ENCODE measurements at places on chromosomes 16 and 17.

DNA sequence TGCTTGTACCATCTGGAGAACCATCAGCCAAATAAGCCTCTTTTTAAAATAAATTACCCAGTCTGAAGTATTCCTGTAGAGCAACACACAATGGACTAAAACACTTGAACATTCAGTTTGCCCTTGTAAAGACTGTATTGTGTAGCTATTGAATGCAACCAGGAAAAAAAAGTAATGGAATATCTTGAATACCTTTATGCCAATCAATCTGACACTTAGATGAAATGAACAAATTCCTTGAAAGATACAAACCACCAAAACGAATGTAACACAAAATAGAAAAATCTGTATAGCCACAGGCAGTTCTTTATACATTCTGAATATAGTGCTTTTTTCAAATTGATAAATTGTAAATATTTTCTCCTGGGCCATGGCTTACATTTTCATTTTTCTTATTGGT, 63.3 kb upstream of the KCNJ16 start:
- DNase-seq = no peak

DNA sequence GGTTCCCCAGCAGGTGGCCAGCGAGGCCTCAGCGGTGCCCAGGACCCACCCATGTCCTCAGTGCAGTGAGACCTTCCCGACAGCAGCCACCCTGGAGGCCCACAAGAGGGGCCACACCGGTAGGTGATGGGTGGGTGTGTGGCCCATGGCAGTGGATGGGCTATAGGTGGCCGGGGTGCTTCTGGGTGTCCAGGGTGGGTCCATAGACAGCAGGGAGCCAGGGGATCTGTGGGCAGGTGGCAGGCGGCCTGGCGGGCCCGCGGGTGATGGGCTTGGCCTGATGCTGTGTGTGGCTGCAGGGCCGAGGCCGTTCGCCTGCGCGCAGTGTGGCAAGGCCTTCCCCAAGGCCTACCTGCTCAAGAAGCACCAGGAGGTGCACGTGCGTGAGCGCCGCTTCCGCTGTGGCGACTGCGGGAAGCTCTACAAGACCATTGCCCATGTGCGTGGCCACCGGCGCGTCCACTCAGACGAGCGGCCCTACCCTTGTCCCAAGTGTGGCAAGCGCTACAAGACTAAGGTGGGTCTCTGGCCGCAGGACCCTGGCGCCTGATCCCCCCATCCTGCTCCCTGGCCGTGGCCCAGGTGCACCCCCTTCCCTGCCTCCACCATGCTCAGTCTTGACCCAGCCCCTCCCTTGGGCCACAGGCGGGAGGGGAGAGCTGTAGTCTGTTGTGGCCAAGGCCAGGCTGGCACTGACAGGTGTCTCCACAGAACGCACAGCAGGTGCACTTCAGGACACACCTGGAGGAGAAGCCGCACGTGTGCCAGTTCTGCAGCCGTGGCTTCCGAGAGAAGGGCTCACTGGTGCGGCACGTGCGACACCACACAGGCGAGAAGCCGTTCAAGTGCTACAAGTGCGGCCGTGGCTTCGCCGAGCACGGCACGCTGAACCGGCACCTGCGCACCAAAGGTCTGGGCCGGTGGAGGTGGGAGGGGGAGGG, 2.1 kb upstream of the DNASE1L2 start:
- DNase-seq = no peak

DNA sequence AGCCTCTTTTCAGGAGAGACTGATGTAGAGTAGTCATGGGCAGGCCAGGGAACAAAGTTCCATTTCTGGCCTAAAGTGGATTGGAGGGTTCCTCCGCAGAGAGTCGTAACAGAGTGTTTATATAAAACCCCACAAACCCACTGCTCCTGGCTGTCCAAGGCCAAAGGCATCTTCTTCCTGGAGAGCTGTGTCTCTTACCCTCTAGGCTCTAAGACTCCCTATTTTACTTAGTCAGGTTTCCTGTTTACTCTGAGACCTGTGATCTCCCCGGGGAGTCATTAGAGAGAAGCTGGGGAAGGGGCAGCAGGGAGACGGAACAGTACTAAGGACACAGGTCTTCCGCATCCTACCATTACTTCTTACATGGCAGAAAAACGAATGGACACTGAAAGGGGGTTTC, 69.5 kb downstream of the HIC1 start:
- DNase-seq = peak; percentile 34

GRCh38 chr16:3007059-3007956, 5.4 kb upstream of the CLDN9 start:
- no peak for DNase-seq

DNA sequence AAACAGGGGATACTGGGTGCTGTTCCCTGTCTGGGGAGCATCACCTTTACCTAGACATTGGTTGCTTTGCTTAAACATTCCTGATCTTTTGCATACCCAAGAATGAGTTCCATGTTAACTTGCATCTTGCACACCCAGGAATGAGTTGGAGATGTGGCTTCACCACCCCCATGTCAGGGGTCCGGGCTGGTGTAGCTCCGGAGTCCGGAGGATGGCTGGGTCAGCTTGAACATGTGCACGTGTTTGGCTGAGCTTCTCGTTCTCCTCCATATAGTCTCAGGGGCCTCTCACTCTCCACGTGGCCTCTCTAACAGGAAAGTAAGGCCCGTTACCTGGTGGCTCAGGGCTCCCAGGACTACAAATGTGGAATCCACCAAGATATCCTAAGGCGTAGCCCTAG, 18.2 kb upstream of the AMZ2 start:
- DNase-seq = no peak

GRCh38 chr17:33377837-33378595, 84.9 kb upstream of the ASIC2 start:
- no peak for DNase-seq

DNA sequence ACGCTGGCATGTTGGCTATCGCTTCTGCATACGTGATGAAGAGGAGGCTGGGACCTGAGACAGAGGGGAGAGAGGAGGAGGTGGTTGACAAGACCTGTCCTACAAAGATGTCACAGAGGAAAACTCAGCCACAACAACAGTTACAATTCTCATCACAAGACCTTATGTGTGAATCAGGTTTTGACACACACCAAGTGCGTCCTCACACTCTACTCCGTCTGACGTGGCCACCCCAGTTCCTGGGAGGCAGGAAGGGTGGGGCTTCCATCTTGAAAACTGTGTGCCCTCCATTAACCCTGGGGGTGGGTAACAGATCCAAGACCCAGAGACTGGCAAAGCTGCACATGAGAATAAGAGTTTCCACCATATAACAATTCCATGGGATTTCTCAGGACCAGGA, 24.1 kb downstream of the SLC6A4 start:
- DNase-seq = no peak

DNA sequence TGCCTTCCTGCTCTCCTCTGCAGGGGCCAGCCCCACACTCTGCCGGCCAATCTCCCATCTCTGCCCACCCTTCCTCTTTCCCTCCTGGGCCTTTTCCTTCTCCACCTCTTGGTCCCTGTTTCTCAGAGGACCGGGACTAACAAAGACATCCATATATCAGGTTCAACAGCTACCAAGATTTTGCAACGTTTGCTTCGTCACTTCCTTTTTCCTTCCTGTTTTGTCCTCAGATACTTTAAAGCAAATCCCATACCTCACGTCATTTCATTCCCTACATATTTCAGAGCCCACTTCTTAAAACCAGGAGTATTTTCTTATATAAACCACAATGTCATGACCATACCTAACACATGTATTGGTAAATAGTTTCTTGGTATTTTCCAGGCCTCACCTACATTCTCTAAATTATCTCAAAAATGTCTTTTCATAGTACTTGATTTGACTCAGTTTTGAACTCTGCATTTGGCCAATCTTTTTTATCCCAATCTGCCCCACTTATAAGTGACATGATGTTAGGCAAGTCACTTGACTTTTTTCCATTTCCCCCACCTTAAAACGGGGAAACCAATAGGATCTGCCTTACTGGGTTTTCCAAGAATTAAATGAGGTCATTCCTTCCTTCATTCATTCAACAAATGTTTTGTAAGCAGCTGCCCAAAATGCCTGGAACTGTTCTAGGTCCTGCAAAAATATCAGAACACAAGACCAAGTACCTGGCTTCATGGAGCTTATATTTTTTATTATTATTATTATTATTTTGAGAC, 7.2 kb upstream of the USP10 start:
- DNase-seq = no peak

GRCh38 chr17:75194879-75195278, 10.6 kb upstream of the NUP85 start:
- no peak for DNase-seq

DNA sequence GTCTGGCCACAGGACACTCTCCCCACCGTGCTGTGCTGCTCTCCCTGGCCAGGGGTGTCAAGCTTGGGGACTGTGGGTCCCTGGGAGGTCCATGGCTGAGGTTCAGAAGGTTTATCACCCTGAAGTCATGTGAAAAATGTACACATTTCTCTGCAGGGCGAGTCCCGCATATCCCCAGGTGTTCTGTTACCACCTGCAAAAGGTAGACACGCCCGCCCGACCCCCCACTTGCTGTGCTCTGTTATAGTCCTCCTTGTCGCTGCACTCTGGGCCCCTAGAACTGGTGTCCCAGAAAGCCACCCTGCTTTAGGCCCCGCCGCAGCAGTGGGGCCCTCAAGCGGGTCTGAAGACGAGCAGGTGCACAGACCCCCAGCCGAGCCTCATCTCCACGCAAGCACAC, 11.8 kb downstream of the JPT2 start:
- no peak for DNase-seq

GRCh38 chr17:63676584-63676983, 23.3 kb downstream of the LIMD2 start:
- peak; percentile 56 for DNase-seq

- no peak for DNase-seq
Measured at GRCh38 chr16:4767872-4768548, 1.0 kb upstream of the ZNF500 start.

GRCh38 chr16:51143196-51143977, 7.7 kb downstream of the SALL1 start:
- peak; percentile 49 for DNase-seq

DNA sequence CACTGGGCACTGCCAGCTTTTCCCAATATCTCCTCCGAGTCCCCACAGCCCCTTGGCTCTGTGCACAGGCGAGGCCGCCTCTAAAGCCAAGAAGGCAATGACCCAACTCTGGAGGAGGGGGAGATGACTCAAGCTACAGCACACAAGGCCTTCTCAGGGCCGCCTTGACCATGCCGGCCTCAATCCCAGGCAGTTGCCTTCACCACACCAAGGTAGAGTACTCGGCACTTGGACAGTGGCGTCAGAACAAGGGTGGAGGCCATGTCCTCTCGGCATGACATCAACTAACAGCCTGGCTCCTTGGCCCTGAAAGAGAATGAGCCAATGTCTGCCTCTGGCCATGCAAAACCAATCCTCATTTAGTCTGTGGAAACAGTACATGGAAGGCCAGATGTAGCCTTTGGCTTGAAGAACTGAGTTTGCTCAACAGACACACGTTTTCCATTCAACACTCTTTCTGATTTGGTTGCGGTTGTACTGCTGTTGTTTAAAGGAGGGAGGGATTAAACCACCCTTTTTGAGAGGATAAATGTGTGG, 139.6 kb downstream of the XYLT1 start:
- no peak for DNase-seq

GRCh38 chr16:47499700-47500264, 38.7 kb downstream of the PHKB start:
- DNase-seq = no peak

- no peak for DNase-seq
Measured at GRCh38 chr16:83023640-83024039, 396.9 kb downstream of the CDH13 start.

DNA sequence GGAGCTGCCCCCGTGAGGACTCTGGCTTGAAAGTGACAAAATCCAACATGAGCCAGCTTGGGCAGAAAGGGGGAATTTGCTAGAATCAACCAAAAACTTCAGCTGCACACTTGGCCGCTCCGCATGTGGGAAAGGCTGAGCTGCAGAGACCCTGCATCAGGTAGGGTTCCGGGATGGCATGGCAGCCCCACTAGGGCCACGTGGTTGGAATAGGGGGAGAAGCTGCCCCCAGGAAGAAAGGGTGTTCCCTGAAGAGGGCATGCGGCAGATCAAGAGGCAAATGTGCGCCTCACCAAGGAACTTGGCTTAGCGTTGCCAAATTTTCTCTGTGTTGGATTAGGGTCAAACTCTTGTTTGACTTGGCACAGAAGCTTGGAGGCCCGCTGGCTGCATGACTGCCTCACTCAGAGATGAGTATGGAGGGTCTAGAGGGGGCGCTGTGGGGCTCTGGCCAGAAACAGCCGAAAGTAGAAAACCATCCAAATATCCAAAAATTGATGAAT, 29.2 kb upstream of the WFIKKN2 start:
- no peak for DNase-seq

GRCh38 chr17:36149296-36149820, 27.1 kb downstream of the TBC1D3B start:
- DNase-seq = no peak

- no peak for DNase-seq
Measured at GRCh38 chr16:84593825-84594724, 23.8 kb downstream of the COTL1 start.

- DNase-seq = peak; percentile 16
Measured at GRCh38 chr16:84548971-84549844, 44.7 kb upstream of the MEAK7 start.

- no peak for DNase-seq
Measured at GRCh38 chr16:80045861-80046260, 445.3 kb upstream of the MAF start.

GRCh38 chr16:13414154-13414553, 505.8 kb upstream of the ERCC4 start:
- DNase-seq = no peak

DNA sequence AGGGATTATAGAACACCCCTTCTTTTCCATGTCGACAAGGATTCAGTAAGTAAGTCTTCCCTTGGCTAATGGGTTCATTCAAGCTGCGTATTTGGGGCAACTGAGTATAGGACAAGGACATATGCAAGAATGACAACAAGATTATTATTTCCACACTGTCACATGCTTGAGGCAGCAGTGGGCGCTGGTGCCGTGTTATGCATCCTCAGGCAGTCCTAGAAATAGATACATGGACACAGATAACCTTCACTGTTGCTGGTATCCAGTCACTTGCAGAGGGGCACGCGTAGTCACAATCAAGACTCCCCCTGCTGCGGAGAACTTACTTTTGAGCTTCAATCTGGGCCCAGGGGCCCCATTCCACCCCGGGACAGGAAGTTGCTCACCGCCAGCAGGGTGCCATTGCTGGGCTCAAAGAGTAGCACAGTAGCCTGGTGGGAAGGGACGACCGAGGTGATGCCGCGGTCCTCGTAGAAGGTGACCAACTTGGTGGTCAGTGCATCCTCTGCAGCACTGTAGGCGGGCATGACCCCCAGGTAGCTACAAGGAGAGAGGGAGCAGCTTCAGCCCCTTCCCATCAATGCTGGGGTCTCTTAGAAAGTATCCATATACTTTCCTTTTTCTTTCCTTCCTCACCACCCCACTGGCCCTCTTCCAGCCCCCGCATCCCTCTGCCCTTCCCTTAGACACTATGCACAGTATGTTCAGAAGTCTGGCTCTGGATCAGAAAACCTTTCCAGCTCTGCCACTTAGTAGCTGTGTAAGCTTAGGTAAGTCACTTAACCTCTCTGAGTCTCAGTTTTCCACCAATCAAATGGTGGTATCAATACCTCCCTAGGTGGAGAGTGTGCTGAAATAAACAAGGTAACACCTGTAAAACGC, 804 bp downstream of the CRYM start:
- peak; percentile 6 for DNase-seq

DNA sequence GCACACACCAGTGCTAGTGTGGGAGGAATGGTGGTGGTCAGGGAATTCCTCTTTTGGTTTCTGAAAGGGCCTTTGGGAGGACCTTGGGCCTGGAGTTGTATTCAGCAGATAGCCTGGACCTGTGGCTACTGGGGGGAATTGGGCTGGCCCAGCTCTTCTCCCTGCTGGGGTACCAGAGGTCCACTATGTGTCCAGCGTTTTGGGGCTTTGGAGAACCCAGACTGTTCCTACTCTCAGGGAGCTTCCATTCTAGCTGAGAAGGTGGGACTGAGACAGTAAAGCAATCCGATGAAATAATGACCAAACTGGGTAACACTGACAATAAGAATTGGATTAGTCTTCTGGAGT, 2.4 kb downstream of the EPN3 start:
- DNase-seq = no peak

Measured in NCI-H82 (cell line).